ENCODE measurements at places on chromosomes 3 and 15. TPM values are rescaled to one million over a fixed set of nuclear protein-coding genes. Genes with fewer than 3 reads are reported as not detected.
A peak's percentile ranks its signal among the peaks of the same experiment; 100 is the strongest.

ZNF639 gene
- 33.2 TPM for total RNA-seq

FOXL2 gene
- 0.75 TPM for total RNA-seq

DNA sequence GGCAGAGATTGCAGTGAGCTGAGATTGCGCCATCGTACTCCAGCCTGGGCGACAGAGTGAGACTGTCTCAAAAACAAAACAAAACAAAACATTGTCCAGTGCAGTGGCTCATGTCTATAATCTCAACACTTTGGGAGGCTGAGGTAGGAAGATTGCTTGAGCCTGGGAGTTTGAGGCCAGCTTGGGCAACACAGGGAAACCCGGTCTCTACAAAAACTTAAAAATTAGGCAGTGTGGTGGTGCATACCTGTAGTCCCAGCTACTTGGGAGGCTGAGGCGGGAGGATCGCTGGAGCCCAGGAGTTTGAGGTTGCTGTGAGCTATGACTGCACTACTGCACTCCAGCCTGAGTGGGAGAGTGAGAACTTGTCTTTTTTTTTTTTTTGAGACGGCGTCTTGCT, 27.2 kb upstream of the MOBP start:
- H3K4me1 ChIP-seq = no peaks in the 10 kb centered on the region
- no peak overlapping the region for H3K27ac ChIP-seq
- H3K27me3 ChIP-seq = peaks cover 10% of the 10 kb centered on the region
- no peak overlapping the region for H3K4me3 ChIP-seq

GRCh38 chr15:47505712-47506328, 211.5 kb upstream of the SEMA6D start:
- no peak overlapping the region for H3K27ac ChIP-seq
- H3K4me3 ChIP-seq = no peak overlapping the region
- no peak for DNase-seq
- peaks cover 11% of the 10 kb centered on the region for H3K4me1 ChIP-seq

DNA sequence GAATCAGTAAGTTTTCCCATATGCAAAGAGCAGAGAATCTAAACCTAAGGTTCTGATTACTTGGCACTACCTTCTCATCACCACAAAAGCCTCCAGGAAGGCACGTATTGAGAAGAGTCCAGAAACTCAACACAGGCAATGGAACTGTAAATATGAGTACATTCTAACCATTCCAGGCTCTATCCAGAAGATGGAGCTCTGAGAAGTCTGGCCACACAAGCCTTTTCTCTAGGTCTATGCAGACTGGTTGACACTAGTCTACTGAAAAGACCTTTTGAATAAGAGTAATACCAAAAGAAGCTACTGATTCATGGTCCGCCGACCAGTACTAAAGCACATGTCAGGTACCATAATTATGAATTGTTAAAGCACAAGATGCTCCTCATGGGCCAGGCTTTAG, 12.2 kb upstream of the NCKIPSD start:
- H3K27ac ChIP-seq = no peak overlapping the region
- H3K27me3 ChIP-seq = no peaks in the 10 kb centered on the region
- no peak for DNase-seq
- peaks cover 18% of the 10 kb centered on the region for H3K4me1 ChIP-seq
- no peak overlapping the region for H3K4me3 ChIP-seq

GRCh38 chr3:178663201-178663934, 127.1 kb downstream of the KCNMB2 start:
- no peak for DNase-seq
- no peaks in the 10 kb centered on the region for H3K36me3 ChIP-seq
- H3K4me3 ChIP-seq = no peak overlapping the region
- peaks cover 3% of the 10 kb centered on the region for H3K27me3 ChIP-seq
- peaks cover 12% of the 10 kb centered on the region for H3K4me1 ChIP-seq

- no peak overlapping the region for H3K4me3 ChIP-seq
- peaks cover 5% of the 10 kb centered on the region for H3K4me1 ChIP-seq
- no peak overlapping the region for H3K27ac ChIP-seq
- H3K27me3 ChIP-seq = peaks cover 4% of the 10 kb centered on the region
- H3K36me3 ChIP-seq = no peaks in the 10 kb centered on the region
Measured at GRCh38 chr15:93700051-93700450, 531.3 kb upstream of the MCTP2 start.

- no peaks in the 10 kb centered on the region for H3K4me1 ChIP-seq
- H3K27ac ChIP-seq = no peak overlapping the region
- no peaks in the 10 kb centered on the region for H3K27me3 ChIP-seq
- no peak for DNase-seq
Measured at GRCh38 chr3:194321693-194322640, 29.2 kb downstream of the CPN2 start.

DNA sequence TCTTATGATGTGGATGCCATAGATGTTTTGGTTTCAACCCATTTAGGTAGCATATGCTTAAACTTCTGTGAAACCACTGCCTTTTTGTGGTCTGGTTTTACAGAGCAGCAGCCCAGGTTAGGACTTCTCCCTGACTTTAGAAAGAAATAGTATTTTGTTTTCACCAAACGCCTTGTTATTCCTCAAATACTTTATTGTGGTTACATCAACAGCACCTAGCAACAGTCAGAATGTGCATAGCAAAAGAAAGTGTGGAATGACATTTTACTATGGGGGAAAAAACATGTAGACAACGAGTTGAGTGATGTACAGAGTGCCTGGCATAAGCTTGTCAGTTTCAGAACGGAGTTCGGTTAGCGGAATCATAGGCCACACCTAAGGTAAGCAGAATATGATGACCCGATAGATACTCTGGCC, 159.2 kb downstream of the TPRG1 start:
- no peak for DNase-seq
- H3K27ac ChIP-seq = no peak overlapping the region
- no peaks in the 10 kb centered on the region for H3K36me3 ChIP-seq
- H3K4me3 ChIP-seq = no peak overlapping the region
- H3K4me1 ChIP-seq = no peaks in the 10 kb centered on the region

GOLGA6L7 gene
- not detected for total RNA-seq

SMCO1 gene
- not detected for total RNA-seq

DNA sequence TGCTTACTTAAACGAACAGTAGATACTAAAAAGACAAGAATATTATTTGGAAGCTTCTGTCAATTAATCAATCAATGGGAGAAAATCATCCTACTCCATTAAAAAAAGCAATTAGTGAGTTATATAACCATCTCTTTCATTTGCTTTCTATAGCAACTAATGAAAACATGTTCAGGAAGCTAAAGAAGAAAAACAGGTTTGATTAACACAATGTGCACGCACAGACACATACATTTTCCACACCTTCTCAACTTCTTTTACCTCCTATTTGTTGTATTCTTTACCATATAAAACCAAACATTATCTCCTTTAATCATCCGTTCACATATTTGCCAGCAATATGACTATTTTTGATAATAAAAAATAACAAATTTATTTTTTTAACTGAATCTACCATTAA, 111.3 kb downstream of the GBE1 start:
- no peaks in the 10 kb centered on the region for H3K4me1 ChIP-seq
- no peak overlapping the region for H3K4me3 ChIP-seq
- no peak overlapping the region for H3K27ac ChIP-seq
- no peaks in the 10 kb centered on the region for H3K27me3 ChIP-seq

GRCh38 chr3:30895329-30895728, 868 bp upstream of the GADL1 start:
- peak overlapping the region; percentile 85 for H3K4me3 ChIP-seq
- H3K27ac ChIP-seq = no peak overlapping the region
- H3K36me3 ChIP-seq = no peaks in the 10 kb centered on the region
- peaks cover 6% of the 10 kb centered on the region for H3K4me1 ChIP-seq

DNA sequence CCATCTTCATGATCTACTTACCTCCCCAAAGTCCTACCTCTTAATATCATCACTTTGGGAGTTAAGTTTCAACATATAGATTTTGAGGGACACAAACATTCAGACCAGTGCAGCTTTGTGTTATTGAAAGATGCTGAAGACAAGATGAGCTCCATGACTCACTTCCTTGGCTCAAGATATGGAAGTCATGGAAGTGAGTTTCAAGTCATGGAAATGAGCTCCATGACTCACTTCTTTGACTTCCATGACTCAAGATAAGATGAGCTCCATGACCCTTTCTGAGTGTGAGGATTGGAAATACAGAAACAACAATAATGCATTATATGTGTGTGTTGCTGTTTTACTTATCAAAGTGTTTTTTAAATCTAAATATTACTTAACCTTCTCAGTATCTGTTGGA, 170.2 kb upstream of the TPRG1 start:
- no peak for DNase-seq
- H3K4me1 ChIP-seq = no peaks in the 10 kb centered on the region
- H3K27me3 ChIP-seq = no peaks in the 10 kb centered on the region
- H3K27ac ChIP-seq = no peak overlapping the region

GRCh38 chr3:165185707-165186327, 10.4 kb downstream of the SLITRK3 start:
- no peak overlapping the region for H3K27ac ChIP-seq
- no peak for DNase-seq
- no peaks in the 10 kb centered on the region for H3K36me3 ChIP-seq
- peaks cover 31% of the 10 kb centered on the region for H3K27me3 ChIP-seq
- H3K4me1 ChIP-seq = no peaks in the 10 kb centered on the region
- H3K4me3 ChIP-seq = no peak overlapping the region

DNA sequence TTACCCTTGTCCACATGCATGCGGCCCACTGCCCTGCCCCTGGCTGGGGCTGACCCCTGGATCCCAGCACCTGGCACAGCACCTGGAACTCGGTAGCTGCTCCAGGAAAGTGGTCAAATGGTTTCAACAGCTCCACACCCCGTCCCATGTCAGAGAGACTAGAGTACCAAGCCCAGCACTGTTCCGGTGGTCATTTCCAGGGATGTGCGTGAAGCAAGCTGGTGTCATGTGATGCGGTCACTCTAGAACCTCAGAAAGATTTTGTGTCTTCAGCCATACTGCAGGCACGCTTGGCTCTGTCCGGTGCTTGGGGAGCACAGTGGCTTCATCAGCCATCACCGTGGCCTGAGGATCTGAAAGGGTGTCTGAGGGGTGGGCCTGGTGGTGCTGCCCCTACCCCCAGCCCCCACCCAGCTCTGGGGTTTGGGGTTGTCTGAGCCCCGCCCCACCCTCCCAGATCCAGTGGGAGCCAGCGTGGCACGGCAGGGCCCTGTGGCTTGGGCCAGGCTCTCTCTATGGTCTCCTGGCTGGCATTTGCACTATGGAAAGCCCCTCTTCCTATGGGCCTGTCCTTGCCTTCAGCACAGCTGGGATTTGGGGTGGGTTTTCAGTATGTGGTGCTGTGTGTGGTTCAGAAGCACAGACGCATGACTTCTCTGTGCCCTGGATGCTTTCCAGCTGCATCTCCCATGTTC, 15.3 kb downstream of the APBA2 start:
- no peaks in the 10 kb centered on the region for H3K27me3 ChIP-seq
- H3K4me3 ChIP-seq = no peak overlapping the region
- H3K4me1 ChIP-seq = no peaks in the 10 kb centered on the region
- H3K36me3 ChIP-seq = peaks cover 11% of the 10 kb centered on the region
- no peak overlapping the region for H3K27ac ChIP-seq

GPR156 gene
- total RNA-seq = 0.45 TPM

Data from type B pancreatic cell (in vitro differentiated cells).